ENCODE measurements at places on chromosomes 11 and 22. TPM values are rescaled to one million over a fixed set of nuclear protein-coding genes. Genes with fewer than 3 reads are reported as not detected.

MPPED1 gene
- not detected for total RNA-seq

BDNF gene
- total RNA-seq, result 0.17 TPM

KCNJ11 gene
- 88.4 TPM for total RNA-seq

OR8D1 gene
- total RNA-seq, result not detected

TEX54 gene
- total RNA-seq, result not detected

SCN2B gene
- 0.40 TPM for total RNA-seq

DNA sequence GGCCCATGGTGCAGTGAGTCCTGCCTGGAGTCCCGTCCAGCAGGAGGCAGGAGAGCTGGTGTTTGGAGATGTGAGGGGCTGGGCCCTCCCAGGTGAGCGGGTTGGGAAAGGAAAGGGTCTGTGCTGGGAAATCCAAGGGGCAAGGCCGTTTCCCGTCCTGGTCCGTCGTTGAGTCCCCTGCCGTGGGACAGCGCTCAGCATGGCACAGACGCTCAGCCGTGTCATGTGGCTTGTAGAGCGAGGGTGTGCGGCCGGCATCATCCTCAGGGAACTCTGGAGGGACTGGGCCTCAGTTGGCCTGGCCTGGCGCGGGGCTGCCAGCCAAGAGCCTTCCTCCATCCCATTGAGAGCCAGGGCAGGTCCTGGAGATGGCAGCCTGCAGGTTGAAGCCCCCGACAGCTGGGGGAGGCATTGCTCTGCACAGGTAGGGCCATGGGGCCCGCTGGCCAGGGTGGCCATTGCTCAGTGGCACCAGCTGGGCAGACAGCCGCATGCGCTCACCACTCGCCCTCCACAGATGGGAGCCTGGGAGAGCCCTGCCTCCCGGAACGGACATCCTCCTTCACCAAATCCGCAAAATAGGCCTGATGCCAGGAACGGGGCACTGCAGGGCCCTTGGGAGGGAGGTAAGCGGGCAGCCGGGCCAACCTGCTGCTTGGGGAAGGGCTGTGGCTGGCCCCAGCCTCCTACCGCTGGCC is 28.7 kb downstream of the KCNQ1 start:
- no peak overlapping the region for H3K4me3 ChIP-seq
- H3K36me3 ChIP-seq, result no peaks in the 10 kb centered on the region
- H3K4me1 ChIP-seq, result no peaks in the 10 kb centered on the region
- no peaks in the 10 kb centered on the region for H3K27me3 ChIP-seq
- no peak for DNase-seq

DNA sequence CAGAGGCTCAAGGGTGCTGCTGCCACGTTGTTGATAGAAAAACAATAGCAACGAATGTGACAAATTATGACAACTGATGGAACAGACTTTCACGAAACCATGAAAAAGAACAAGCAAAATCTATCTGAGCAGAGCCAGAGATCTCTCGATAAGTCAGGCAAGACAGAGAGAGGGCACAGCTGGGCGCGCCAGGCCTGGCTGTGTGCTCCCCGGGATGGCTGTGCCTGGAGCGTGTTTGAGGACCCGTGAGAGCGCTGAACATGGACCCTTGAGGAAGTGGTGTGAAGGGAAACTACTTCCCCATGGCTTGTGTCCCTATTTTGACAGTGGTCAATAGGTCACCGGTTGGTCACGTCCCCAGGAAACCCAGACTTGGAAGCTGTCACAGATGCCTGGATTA is 83.1 kb upstream of the FGF3 start:
- no peak for DNase-seq
- no peak overlapping the region for H3K4me3 ChIP-seq
- H3K4me1 ChIP-seq, result peaks cover 11% of the 10 kb centered on the region
- H3K27ac ChIP-seq, result no peak overlapping the region
- H3K36me3 ChIP-seq, result no peaks in the 10 kb centered on the region

DNA sequence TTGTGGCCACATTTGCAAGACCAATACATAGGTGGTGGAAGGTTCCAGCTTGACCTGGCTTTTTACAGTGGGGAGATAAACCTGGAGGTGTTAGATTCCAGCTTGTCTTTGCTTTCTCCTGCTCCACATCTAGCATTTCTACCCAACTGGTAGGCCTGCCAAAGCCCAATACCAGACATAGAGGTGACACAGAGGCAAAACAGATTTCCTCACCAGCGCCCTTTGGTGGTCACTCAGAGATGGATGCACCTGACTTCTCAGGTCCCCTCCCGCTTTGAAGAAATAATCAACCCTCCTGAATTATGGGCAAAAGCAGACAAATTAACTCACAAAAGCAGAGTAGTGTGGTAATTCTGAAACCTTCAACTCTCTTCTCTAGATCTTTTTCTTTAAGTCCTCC is 1356.2 kb downstream of the FAM181B start:
- no peaks in the 10 kb centered on the region for H3K27me3 ChIP-seq
- H3K4me3 ChIP-seq, result no peak overlapping the region
- no peaks in the 10 kb centered on the region for H3K4me1 ChIP-seq
- H3K36me3 ChIP-seq, result no peaks in the 10 kb centered on the region
- H3K27ac ChIP-seq, result no peak overlapping the region
- DNase-seq, result no peak

GRCh38 chr22:44438481-44439131 is 59.4 kb downstream of the RTL6 start:
- peaks cover 4% of the 10 kb centered on the region for H3K27me3 ChIP-seq
- no peak for DNase-seq
- no peaks in the 10 kb centered on the region for H3K4me1 ChIP-seq
- H3K4me3 ChIP-seq, result no peak overlapping the region
- no peaks in the 10 kb centered on the region for H3K36me3 ChIP-seq

DNA sequence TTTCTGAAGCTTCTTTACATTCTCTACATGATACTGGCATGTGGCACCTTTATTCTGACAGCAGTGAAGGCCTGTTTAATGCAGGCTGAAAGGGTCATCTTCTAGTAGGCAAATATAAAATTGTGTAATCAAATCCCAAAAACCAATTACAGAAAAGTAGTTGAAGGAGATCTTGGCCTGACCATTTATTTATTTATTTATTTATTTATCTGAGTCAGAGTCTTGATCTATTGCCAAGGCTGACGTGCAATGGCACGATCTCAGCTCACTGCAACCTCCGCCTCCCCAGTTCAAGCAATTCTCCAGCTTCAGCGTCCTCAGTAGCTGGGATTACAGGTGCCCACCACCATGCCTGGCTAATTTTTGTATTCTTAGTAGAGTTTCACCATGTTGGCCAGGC is 22.7 kb upstream of the CECR2 start:
- no peaks in the 10 kb centered on the region for H3K4me1 ChIP-seq
- no peak for DNase-seq

GRCh38 chr11:22430141-22430541 is 92.0 kb downstream of the SLC17A6 start:
- H3K27ac ChIP-seq, result no peak overlapping the region
- H3K36me3 ChIP-seq, result no peaks in the 10 kb centered on the region
- no peak overlapping the region for H3K4me3 ChIP-seq
- peaks cover 3% of the 10 kb centered on the region for H3K4me1 ChIP-seq
- H3K27me3 ChIP-seq, result no peaks in the 10 kb centered on the region

- H3K27ac ChIP-seq, result no peak overlapping the region
- H3K4me3 ChIP-seq, result no peak overlapping the region
- peaks cover 13% of the 10 kb centered on the region for H3K4me1 ChIP-seq
- H3K36me3 ChIP-seq, result no peaks in the 10 kb centered on the region
- no peaks in the 10 kb centered on the region for H3K27me3 ChIP-seq
Measured at GRCh38 chr11:75031224-75031753, 42.6 kb downstream of the NEU3 start.

DNA sequence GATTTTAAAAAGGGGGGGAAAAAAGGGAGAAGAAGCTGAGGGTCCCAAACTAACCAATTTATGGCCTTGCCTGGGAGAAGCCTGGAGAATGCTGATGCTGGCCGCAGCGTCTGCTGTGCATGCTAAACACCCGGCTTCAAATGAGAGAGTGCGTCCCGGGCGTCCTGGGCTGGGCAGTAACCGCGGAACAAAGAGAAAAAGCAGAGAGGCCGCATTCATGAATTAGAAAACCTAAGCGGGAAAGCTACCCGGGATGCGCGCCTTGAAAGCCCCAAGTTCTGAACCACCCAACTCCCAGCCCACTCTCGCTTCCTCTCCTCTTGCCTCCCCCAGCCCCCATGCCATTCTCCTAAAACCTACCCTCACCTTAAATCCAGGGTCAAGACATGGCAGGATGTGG is 6.5 kb downstream of the MN1 start:
- peak overlapping the region; percentile 94 for H3K27ac ChIP-seq
- H3K36me3 ChIP-seq, result no peaks in the 10 kb centered on the region
- no peak for DNase-seq
- peaks cover 68% of the 10 kb centered on the region for H3K4me1 ChIP-seq
- peak overlapping the region; percentile 95 for H3K4me3 ChIP-seq

GRCh38 chr22:23147617-23148387 is 2.5 kb downstream of the RAB36 start:
- no peak for DNase-seq
- H3K4me1 ChIP-seq, result peaks cover 4% of the 10 kb centered on the region
- no peaks in the 10 kb centered on the region for H3K36me3 ChIP-seq
- no peak overlapping the region for H3K4me3 ChIP-seq

All from psoas muscle (tissue), 8 donors.